ENCODE measurements at places on chromosomes 4 and X.

- DNase-seq: no peak
Measured at GRCh38 chr4:151442002-151442401, 33.0 kb downstream of the FHIP1A start.

DNA sequence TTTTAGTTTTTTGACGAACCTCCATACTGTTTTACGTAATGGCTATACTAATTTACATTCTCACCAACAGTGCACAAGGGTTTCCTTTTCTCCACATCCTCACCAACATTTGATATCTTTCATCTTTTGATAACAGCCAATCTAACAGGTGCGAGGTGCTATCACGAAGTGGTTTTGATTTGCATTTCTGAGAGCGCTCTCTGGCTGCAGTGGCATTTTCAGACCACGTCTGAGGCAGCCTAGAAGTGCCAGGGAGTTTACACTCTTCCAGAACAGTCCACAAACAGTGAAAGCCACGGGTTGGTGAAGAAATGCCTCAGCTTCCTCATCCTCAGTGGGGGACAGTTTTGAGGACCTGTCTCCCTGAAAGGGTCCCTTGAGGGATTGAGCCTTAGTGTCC, 471.0 kb downstream of the BCOR start:
- no peak for DNase-seq

DNA sequence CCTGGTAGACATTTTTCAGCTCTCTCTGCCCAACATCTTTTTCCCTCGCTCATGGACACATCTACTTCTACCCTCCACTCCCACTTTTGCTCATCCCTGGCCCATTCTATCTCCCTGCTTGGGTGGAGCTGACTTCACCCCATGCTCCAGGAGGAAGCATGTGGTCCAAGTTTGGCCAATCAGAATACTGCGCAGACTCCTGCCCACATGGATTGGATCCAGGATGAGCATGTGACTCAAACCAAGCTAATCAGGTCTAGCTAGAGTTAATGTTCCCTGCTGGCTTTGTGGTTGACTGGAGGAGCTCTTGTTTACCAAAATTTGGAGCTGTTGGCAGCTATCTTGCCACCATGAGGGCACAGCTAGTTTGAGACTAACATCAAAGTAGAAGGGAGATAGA, 22.7 kb downstream of the SMIM20 start:
- peak; percentile 33 for DNase-seq

- no peak for DNase-seq
Measured at GRCh38 chr4:101031971-101032370, 315.4 kb downstream of the PPP3CA start.

DNA sequence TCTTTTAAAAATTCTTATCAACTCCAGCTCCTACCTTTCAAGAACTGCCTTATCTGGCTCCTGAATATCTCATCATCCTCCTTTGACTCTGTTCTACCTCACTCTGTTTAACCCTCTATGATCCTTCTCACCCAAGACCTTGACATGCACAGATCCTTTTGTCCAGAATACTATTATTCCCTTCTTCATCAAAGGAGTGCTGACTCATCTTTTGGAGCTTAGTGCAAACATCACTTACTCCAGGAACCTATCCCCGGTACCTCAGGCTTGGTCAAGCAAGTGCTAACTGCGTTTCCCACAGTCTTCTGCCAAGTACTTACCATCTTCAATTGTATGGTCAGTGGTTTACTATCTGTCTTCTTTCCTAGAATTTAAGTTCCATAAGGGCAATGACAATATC, 96.0 kb downstream of the PAPSS1 start:
- no peak for DNase-seq

GRCh38 chr4:10571909-10572308, 112.7 kb downstream of the CLNK start:
- no peak for DNase-seq

DNA sequence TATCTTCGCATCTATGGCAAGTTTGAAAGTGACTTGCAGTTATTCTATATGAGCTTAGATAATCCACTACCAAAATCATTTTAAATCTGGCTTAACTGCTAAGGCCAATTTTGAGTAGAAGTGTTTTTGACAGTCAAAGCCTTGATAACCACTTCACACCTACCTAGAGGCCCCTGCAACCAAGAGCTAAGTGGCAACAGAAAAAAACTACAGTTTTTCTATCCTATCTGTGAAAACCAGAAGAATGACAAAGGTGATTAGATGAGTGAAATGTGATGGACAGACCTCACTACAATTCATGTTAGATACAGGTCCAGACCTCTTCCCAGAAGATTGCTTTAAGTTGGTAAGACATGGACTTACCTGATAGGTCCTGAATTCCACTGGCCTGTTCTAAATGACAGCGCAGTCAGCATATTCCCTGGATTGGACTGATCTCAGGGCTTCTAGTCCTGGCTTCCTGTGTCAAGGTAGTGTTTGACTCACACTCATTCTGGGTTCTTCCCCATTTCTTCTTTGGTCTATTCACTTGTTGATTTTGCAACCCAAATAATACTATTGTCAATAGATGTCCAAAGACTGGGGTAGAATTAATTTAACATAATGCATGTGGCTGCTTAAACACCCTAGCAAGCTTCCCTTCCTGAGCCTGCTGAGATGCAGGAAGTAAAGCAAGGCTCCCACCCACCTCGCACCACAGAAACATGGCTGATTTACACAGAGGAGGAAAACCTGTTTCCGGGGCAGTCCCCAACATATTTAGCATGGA, 65.1 kb downstream of the PPP3CA start:
- no peak for DNase-seq

- DNase-seq: no peak
Measured at GRCh38 chr4:123618606-123619005, 222.0 kb downstream of the SPRY1 start.

GRCh38 chrX:37651921-37652452, 33.6 kb upstream of the XK start:
- DNase-seq: no peak

- peak; percentile 47 for DNase-seq
Measured at GRCh38 chr4:174120446-174121295, 162.8 kb downstream of the FBXO8 start.

DNA sequence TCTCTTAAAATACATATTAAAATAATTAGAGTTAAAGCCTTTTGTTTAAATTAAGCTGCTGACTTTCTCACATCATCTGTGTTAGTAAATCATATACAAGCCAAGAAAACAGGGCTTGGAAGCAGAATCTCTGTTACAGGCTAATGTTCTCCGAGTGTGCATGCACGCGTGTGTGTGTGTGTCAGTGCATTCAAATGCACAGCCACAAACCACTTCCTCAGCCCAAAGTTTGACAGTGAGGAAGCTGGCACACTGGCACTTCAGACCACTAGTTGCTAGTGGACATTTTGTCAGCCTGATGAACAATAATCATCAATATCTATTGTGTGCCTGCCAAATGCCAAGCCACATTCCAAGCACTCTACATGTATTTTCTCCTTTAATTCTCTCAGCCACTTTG, 5.6 kb downstream of the MAOB start:
- no peak for DNase-seq

DNA sequence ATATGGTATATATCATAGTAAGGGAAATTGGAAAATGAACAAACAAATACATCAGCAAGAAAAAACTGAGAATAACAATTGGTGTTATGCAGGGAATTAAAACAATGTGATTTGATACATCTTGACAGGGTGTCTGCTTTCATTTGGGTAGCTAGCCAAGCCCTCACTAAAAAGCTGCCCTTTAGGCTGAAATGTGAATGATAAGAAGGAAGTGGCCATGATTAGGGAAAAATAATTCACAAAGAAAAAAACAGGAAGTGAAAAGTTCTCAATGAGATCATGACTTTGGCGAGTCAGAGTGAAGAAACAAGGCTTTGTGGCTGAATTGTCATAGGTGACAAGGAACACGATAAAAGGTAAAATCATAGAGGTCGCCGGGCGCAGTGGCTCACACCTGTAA, 675.8 kb upstream of the SLIT2 start:
- DNase-seq: no peak

DNA sequence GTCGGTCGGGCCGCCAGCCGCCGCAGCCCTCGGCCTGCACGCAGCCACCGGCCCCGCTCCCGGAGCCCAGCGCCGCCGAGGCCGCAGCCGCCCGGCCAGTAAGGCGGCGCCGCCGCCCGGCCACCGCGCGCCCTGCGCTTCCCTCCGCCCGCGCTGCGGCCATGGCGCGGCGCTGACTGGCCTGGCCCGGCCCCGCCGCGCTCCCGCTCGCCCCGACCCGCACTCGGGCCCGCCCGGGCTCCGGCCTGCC, 213 bp downstream of the NFKB1 start:
- no peak for DNase-seq

DNA sequence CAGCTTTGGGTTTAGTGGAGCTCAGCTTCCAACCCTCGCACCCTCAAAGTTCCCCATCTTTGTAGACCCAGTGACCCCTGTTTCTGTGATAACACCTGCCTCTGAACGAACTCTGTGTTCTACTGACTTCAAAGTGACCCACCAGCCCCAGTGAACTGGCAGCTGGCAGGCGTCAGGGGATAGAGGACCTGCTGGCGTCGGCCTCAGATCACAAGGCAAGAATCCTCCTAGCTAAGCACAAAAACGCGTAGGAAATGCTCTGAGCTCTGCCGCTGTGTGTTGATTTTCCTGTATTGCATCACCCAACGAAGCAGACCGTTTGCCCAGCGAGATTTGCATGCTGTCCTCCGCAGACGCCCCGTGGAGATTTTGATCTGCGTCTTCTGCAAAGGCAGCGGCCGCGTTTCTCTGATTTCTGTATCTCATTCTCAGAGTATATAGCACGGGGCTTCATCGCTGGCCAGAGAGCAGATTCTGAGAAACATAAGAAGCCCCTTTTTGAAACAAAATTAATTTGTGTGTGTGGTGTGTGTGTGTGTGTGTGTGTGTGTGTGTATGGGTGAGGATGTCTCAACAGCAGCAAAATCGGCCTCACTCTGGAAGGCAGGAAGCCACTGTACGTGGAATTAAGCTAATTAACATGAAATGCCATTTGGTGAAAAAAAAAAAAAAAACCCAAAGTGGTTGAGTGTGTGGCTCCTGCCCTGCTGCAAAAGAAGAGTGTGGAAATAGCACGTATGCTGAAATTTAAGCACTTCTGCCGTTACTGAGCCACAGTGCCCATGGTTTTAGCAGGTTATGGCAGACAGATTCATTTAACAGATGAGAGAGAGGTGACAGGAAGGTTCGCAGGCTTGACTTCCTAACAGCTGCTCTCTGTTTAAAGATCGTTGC, 29.2 kb upstream of the ASMTL start:
- no peak for DNase-seq

- no peak for DNase-seq
Measured at GRCh38 chr4:112800001-112800400, 163.1 kb downstream of the LARP7 start.

DNA sequence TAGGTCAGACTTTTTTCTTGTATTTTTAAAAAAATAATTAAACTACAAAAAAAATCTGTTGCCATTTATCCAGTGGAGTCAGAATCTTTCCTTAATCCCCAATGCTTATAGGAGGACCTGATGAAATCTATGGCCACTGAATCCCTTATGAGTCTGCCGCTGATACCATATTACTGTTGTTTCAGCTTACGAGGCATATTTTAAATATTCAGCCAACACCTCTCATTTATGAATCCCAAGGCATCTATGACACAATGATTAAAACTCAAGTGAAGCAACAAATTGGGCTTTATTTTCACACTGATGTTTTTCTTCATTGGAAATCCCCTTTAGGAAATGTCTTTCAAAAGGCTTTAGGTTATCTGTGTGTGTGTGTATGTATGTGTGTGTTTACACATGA, 137.8 kb upstream of the PUDP start:
- DNase-seq: no peak

GRCh38 chrX:33207056-33207455, 4.3 kb downstream of the DMD start:
- no peak for DNase-seq

- no peak for DNase-seq
Measured at GRCh38 chr4:137640156-137640837, 108.0 kb upstream of the PCDH18 start.

GRCh38 chrX:12138361-12139313, at the start of gene FRMPD4:
Gene FRMPD4 (plus strand): TSS chrX:12138473. CDS start chrX:12138972, 499 bp downstream.
- DNase-seq: no peak

- no peak for DNase-seq
Measured at GRCh38 chr4:184968784-184969201, 49.5 kb upstream of the HELT start.

- DNase-seq: no peak
Measured at GRCh38 chrX:66698273-66699204, 59.7 kb upstream of the EDA2R start.

GRCh38 chrX:48521353-48522243, at the start of gene EBP:
Gene EBP (plus strand): TSS chrX:48521808. CDS start chrX:48523772, 1,964 bp downstream.
- peak; percentile 93 for DNase-seq

DNA sequence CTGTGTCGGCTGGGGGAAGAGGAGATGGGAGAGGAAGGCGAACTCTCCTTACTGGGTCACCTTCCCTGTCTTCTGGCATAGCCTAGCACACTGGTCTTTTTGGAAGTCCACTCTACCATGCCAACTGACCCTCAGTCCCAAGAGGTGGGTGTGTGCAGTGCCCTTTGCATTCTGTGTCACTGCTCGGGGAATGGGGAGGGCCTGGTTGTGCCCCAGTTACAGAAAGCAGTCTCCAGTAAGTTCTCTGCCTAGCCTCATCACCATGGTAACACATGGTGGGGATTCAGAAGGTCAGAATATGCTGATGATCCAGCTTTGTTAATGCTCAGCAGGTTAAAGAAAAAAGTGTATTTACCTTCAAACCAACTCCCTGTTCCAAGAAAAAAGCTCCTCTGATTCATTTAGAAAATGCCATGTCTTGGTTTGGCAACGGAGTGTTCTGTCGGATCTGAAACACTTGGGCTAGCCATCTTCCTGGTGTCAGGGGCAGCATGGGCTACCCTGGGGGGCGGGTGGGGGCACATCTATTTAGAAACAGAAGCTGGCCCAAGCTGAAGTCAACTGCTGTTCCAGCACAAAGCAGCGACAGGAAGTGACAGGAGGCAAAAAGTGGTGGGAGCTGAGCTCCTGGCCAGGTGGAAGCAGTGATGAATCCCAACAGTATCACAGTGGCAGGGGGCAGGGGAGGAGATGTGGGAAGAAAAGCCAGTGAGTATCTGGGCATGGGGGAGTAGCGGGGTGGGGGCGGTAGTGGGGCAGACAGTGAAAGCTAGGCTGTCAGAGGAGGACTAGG, 37.0 kb downstream of the NSG1 start:
- no peak for DNase-seq

DNA sequence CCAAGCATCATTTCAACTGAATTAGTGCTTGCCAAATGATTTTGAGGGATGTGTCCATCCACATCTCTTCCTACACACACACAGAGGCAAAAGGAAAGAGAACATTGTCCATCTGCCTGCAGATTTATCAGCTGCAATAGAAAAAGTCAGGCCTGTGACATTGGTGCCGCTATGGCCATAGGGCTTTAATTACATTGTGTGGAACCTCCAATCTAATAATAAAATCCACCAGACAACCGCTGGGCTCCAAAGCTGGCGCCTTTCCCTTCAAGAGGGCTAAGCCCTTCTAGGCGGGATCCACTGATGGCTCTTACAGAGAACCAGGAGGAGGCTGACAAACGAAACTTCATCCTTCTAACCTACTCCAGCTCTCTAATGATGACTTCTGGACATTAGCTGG, 60.6 kb downstream of the PHOX2B start:
- no peak for DNase-seq

DNA sequence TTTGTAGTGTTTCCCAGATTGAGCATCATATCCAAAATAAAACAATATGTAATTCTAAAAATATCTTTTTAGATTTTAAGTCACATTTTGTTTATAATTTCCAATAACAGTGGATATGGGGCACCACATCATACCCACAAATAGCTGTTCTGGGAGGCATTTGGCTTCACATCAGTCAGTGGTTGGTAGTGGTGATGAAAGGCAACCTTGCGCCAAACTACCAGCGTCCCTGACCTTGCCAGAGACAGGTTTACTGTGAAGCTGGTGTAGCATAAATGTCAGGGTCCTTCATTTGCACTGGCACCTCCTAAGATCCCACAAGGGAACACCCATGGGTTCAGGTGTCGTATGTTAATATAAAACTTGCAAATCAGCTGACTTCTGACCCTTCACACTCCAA, 222.2 kb downstream of the DCTD start:
- no peak for DNase-seq
